ENCODE measurements at places on chromosomes 7 and 10.

GRCh38 chr7:137913985-137914384 is 67.2 kb upstream of the DGKI start:
- DNase-seq: no peak

- no peak for DNase-seq
Observed at GRCh38 chr10:65570143-65571010, 1355.5 kb upstream of the LRRTM3 start.

DNA sequence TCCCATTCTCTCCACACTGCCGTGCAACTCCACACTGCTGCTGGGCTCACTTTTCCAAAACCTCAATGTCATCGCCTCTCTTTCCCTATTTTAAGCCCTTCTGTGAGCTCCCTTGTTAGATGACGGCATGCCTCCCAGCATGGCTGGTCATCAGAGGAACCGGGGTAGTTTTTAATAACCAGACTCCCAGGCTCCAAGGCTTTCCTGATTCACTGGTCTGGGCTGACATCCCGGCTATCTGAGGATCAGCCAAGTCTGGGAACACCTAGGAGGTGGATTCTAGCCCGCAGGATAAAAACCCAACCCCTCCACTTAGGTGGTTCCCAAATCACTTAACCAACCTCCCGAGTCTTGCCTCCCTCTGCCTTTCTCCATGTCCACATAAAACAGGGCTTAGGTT is 295.4 kb upstream of the FZD8 start:
- DNase-seq: no peak

DNA sequence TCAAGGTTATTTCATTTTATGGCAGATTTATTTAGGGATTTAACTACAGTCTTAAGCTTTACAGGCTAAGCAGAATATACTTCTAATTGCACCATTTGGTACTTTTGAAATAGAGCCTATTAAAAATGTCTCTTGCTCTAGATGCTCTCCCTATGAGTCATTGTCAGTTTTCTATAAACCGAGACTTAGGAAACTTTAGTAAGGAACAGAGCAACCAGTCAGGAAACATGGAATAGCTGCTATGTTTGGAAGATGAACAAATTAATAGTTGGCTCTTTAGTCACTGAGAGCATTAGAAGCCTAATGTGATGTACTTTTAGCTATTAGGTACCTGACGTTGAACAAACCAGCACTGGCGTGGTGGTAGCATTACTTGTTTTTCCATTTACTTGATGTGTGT is 35.3 kb downstream of the INPP5F start:
- DNase-seq: no peak

DNA sequence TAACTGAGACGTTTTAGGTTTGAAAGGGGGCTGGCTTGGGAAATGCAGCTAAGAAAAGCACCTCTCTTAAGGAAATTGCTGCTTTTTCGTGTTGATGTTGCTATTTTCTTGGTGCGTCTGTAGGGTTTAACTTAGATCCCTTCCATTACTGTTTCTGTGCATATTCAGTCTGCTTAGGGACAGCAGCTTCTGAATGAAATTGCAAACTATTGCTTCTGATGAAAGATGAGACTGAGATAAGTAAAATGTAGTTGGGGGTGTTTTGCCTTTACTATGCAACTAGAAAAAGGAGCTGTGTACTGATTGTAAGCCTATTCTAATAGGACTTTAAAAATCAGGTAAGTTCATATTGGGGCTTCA is 772 bp downstream of the HDAC9 start:
- peak; percentile 44 for DNase-seq

DNA sequence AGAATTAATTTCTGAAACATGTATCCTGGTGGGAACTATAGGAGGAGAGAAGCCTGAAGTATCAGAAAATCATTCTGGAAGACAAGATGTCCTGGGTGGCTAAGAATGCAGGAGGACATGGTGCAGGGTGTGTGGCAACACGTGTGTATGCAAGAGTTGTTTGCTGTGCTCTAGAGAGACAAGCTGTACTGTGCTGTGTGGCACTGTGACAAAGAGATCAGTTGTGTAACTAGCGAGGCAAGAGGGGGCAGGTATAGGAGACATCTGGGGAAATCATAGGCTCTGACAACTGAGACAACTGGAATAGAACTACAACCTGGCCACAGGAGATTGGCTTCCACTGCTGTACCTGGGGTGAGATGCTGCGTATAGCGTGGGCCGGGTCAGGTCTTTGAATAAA is 9.3 kb downstream of the ITGA8 start:
- DNase-seq: no peak

DNA sequence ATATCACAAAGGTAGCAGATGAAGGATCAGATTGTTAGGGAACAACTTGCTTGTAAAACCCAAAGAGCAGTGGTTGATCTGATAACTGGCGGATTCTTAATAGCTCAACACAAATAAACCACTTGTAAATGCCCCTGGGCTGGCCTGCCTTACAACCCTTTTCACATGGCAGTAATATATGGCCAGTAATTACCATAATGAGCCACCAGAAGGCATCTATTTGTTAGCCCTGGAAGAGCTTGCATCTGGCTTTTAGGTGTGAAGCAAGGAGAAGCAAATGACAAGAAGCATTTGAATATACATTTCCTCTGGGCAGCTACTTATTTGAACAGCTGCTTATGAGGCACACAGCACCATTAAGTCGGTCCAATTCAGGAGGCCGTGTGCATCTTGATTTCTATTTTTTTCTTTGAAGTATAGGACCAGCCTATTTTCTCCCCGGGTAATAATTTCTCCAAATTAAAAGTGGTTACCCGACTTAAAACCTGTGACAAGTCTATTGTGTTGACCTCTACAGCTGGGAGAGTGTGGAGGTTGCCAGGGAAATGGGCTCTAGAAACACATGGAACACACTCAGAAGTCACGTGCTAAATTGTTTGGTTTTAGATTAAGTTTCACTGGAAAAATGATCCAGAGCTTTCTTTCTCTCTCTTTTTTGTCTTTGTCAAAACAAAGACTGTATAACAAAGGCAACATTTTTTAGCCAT is 113.4 kb downstream of the SEM1 start:
- no peak for DNase-seq

DNA sequence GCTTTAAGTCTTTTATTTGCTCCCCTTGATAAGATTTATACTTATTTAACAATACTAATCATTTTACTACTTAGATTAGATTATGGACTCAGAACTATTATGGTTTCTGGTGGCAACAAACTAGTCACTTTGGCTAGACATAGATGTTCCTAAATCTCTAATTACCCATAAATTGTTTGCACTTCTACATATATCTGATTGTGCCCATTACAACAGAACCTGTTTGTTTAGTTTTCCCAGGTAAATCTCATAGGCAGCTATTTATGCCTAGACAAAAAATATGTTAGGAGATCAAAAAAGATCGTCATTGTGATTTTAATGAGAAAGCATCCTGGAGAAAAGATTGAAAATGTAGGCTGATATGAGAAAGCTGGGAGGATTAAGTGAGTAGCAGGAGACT is 14.4 kb downstream of the UBN2 start:
- no peak for DNase-seq
